Suppressor macrophage treated with lipopolysaccharide for 4 hours (primary cell): ENCODE measurements at places on chromosomes 11 and 22.

GRCh38 chr11:17046690-17047089, 30.8 kb downstream of the RPS13 start:
- no peak for DNase-seq

DNA sequence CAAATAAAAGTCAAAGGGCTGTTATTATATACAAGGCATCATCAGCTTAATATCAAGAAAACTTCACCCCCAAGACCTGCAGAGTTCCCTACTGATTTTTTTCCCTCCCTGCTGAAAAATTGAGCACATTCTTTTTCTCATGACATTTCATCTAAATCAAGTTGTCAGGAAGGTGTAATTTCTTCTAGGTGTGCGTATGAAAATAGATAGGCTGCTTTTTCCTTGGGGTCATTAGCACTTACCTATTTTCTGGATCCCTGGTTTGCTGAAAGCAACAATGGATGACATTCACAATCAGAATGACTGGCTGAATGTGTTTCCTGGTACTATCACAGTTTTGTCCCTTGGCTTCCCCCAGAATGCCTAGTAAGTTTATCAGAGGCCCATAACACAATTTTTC, 225.0 kb upstream of the KIRREL3 start:
- no peak for DNase-seq

- no peak for DNase-seq
Observed at GRCh38 chr22:19042285-19043120, 79.7 kb downstream of the DGCR2 start.

GRCh38 chr11:35166369-35167360, 27.7 kb downstream of the CD44 start:
- DNase-seq, result peak; percentile 63

- DNase-seq, result no peak
Observed at GRCh38 chr11:2583605-2583958, 116.2 kb downstream of the KCNQ1OT1 start.

DNA sequence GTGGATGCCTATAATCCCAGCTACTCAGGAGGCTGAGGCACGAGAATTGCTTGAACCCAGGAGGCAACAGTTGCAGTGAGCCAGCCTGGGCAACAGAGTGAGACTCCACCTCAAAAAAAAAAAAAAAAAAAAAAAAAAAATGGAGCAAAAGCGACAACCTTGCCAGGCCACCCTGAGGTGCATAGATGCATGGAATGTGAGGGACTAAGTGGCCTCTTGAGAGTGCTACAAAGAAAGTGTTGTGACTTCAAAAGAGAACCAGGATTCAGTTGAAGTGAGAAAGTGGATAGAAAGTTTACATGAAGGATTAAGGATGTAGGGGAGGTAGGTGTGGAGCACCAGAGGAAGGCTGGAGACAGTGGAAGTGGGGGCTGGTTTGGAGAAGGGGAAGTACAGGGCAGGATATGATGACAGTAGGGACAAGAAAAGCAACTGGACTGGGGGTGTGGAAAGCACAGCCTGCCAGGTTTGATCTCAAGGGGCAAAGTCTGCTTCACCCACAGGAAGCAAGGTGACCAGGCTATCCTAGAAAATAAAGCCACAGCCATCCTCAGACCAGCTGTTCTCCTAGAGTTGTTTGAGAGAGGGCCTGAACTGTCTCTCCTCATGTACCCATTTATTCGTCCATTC, 36.0 kb upstream of the OLFML1 start:
- peak; percentile 40 for DNase-seq

DNA sequence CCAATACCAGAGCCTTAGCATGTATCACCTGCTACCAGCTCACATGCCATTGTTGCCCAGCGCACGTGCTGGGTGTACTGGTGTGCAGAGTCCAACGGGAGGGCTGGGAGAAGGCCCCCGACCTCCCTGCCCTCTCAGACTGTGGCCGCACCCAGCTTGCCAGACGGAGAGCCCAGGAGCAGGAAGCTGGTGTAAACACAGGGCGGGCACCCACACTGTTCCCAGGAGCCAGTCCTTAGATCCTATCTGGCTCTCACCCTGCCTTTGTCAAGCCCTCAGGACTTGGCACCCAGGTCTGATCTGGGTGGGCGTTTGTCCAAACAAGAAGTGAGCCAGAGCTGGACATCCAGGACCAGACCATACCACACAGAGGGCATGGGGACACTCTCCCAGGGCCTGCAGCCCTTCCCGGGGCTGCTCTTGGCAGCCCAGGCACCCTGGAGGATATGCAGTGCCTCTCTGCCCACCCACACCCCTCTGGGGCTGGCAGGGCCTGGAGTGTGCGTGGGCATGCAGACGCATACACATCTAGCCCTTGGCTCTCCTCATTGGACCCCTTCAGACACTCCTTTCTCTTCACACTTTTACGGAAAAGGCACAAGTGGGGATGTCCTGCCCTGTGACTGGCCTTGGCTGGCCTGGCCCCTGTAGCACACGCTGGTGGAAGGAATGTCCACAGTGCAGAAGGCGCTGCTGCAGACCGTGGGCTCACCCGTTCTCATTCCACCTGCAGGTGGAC, 19.9 kb upstream of the CLDN5 start:
- DNase-seq, result no peak

GRCh38 chr11:64842851-64843685, 1.4 kb downstream of the CDC42BPG start:
- no peak for DNase-seq

DNA sequence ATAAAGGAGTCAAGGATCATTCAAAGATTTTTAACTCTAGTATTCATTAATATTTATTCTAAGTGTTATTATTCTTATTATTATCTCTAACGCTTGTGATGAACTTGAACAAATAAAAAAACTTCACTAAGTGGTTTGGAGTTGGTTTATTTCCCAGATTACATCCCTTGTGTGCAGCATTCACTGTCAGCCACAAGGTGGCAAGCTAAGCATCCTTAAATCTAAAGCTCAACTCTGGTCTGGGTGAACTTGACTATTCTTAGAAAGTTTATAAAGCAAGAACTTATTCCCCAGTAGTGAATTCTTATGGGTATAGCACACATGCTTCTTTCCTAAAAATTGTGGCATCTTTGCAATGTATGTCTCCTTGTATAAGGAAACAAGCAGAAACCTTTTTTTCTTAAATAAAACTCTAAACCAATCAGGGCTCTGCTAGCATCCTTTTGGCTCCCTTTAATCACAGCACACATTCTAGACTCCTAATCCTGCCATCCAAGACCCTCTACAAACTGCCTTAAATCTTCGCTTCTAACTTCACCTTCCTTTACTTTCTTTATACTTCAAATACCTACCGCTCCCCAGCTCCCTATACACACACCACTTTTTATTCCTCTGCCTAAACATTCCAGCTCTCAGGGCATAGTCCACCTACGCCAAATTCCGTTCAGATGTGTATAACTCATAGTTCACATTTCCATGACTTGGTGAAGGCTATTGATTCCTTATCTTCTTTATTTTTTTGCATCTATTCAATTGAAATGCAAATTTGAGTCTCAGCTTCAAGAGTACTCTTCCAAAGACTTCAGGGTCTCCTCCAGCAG, 1068.8 kb downstream of the DLG2 start:
- DNase-seq, result peak; percentile 37

DNA sequence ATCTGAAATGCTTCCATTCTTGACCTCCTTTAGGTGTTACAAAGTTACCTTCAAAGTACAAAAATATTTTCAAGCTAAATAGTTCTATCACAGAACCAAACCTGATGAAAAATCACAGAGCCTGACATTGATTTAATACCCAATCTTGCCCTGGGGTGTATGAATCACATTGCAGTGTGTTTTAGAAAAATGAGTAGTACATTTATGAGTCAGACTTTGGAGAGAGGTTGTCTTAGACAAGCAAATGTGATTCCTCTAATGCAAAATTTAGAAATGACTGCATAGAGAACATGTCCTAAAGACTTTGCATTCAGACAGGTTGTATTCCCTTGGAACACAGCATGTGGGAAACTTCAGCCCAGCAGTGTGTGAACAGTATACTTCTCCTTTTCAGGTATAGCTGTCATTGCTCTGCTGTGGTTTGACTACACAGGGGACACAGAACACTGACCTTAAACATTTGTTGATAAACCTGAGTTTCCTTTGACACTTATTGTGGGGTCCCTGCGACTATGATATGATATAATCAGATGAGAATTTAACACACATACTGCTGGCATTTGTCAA, 972.1 kb downstream of the JRKL start:
- no peak for DNase-seq

DNA sequence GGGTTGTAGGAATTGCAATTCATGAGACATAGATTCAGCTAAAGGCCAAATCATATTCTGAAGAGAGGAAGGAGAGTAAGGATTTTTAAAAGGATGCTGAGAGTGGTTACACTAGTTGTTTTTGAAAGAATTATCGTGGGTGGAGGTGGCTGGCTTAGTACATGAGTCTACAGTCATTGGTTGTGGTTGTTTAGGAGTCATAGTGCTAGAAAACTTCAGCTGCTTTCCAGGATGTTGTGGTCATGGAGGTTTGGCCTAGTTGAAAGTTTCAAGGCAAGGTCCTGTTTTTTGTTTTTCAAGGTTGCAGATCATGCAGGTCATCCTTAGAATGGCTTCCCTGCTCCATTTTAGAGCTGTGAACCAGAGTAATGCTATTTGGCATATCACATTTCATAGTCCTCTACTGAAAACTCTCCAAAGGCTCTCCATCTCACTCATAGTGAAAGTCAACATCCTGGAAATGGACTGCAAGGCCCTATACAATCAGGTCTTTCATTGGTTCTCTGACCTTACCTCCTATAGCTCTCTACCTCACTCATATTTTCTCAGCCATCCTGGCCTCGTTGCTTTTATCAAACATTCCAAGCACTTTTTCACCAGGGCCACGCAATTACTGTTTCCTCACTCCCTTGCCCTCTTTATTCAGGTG, 26.1 kb upstream of the ZBTB44 start:
- no peak for DNase-seq

DNA sequence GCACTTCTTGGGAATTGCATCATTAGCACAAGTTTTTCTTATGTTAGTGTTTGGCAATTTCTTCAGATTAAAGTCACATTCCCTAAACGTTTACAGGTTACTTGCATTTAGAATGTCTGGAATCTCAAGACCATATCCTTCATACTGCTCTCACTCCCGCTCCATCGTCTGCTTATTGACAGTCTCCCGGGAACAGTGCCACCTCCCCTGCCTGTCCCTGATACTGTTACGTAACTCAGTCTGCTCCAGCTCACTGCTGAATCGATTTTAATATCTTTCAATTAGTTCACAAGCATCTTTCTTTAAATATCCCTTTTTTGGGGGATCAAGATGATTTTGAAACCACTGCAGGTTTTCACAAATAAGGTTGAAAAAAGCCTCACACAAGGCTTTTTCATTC, 48.2 kb downstream of the GLYATL2 start:
- DNase-seq, result no peak

DNA sequence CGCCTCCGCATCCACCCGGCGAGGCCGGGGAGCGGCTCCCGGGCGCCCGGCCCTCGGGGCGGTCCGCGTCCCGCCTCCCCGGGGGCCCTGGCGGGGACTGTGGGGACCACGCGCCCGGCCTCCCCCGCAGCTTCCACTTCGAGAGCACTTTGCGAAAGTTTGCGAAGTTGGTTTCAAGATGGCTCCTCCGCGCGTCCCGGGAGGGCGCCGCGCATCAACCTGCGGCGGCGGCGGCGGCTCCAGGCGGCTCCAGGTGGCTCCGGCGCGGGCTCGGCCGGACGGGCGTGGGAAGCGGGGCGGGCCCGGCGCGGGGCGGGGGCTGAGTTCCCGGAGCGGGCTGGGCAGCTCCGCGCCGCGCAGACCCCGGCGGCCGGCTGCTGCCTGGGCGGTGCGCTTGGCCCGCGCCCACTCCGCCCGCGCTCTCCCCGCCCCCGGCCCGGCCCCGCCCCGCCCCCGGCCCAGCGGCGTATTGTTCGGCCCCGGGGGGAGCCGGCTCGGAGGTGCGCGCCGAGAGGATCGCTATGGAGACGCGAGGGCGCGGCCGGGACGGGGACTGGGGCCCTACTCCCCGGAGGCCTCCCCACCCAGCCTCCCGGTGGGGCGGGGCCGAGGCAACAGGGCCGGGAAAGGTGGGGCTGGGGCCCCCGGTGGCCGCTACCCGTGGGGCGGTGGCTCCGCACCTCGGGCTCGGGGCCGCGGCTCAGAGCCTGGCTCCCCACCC, at the start of gene CELSR1:
Gene CELSR1, minus strand, starts transcription at position 396 of the 721 bp plus-strand sequence. CDS start 450 bp downstream, outside the sequence.
- peak; percentile 58 for DNase-seq

- no peak for DNase-seq
Observed at GRCh38 chr11:2980168-2980840, 11.8 kb downstream of the NAP1L4 start.

- DNase-seq, result no peak
Observed at GRCh38 chr11:1987024-1987423, 10.6 kb downstream of the H19 start.

DNA sequence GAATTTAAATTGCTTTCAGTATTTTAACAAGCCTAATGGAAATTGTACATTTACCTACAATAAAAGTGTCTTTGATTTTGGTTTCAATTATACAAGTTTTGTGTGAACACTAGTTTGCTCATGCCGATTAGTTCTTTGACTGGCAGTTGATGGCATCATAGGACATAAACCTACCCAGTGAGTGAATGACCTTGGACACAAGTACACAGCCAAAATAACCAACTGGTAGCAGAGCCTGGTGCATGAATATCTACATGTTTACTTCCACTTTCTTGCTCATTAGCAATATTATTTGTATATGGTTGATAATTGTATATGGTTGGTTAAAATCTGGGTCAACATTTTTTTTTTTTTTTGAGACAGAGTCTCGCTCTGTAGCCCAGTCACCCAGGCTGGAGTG, 37.8 kb downstream of the STIM1 start:
- DNase-seq, result no peak

DNA sequence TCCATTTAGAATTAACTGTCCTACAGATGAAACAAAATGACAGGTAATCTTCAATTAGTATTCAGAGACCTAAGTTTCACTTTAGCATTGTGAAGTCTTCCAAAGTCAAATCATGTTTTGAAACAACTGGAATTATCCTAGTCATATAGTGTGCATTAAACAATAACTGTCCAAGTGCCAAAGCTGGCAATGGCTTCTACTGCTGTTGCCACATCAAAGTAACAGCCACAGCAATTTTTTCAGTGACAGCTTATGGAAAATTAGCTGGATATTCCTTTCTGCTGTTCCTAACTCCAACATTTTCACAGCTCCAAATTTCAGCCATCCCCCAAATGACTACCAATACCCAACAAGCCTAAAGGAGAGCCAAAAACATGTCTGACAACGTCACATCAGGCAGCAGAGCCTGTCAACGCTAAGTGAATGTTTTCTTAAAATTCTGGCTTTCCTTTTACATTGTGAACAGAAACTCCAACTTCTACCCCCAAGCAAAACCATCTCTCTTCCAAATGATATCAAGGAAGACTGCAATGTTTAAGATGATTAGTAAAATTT, 45.3 kb upstream of the CCDC34 start:
- no peak for DNase-seq

- DNase-seq, result no peak
Observed at GRCh38 chr11:6828103-6828502, 17.4 kb upstream of the OR10A5 start.
